Neural progenitor cell (in vitro differentiated cells): ENCODE measurements at places on chromosomes 7 and 10.
A peak's percentile ranks its signal among the peaks of the same experiment; 100 is the strongest.

- no peak for DNase-seq
Measured at GRCh38 chr10:22544325-22545068, 169.9 kb downstream of the PIP4K2A start.

- DNase-seq = no peak
Measured at GRCh38 chr10:121288864-121289661, 309.2 kb downstream of the FGFR2 start.

GRCh38 chr7:130914554-130915294 lies 180.7 kb upstream of the KLF14 start:
- DNase-seq = no peak

DNA sequence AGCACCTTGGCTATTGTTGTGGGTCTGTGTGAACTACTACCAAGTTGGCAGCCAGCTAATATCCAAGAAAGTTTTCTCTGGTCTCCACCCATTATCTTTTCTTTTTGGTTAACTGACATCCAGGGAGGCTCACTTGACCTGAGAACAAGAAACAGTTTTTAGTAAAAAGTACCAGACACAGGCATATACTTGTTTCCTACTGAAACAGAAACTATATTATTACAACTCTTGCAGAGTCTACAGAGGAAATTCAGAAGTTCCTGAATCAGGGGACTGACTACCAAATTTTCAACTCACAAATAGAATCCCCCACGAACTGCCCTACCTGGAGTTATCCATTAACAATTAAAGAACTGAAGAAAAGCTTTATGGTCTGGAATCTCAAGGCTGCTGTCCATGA lies 168.9 kb downstream of the KCND2 start:
- DNase-seq = no peak

DNA sequence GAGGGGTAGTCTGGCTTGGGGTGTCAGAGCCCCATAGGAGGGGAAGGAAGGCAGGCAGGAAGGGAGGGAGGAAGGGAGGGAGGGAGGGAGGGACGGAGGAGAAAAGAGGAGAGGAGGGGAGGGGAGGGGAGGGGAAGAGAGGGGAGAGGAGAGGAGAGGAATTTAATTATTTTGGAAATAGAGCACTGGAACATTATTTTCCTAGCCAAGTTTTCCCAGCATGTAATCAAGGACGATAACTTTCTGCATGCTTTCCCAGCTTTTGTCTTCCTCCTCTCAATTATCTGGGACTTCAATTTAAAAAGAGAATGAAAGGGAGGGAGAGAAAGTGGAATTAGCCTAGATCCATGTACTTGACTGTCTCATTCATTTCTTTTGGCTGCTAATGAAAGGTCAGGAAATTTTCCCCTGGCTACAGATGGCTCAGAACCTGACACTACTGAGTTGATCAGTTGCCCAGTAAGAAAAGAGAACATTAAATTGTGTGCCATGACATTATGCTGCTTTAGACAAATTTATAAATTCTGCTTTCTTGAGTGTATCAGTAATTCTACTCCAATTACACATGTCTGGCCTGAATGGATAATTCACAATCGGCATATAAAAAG lies 148.8 kb downstream of the LRRC4 start:
- no peak for DNase-seq

DNA sequence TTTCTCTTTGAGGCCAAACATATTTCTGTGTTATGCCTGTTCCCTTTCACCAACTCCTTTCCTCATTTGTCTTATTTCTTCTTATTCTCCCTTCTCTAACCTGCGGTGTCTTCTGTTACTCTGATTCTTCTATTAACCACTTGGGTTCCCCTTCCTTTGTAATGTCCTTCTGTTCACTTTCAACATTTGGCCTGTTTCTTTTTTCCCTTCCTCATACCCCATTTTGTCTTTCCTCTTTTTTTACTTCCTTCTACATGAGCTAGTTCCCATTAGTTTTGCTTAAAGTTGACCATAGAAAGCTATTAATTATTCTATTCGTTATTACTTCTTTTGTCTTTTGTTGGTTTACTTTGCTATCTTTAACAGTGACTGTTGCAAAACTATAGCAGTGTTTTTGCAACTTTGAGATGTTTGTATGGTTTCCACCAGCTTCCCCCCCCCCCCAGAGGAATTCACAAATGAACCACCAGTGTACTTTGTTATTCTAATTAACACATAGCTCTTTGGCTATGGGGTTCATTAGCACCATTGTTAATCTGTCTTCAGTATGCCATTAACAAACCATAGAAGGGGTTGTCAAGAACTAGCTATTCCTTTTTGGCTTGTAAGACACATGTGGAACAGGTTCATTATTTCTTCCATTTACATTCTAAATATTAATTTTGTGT lies 2.9 kb downstream of the LRGUK start:
- peak; percentile 29 for DNase-seq

DNA sequence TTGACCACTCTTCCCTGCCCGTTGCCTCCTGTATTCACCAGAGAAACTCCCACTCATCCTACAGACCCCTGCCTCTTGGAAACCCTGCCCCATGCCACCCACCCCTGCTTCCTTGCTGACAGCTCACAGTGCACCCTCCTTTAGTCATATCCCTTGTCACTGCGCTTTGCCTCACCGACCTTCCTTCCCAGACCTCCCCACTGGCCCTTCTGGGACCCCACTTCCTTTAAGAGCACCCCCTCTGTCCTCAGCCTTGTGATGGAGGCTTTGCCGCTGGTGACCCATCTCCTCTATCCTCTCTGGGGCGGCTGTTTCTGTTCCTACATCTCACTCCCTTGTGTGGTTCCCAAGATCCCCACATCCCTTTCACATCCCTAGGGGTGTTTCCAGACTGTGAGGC lies 92.8 kb upstream of the ZMIZ1 start:
- DNase-seq = no peak

- DNase-seq = no peak
Measured at GRCh38 chr10:103757531-103758293, 97.7 kb downstream of the SH3PXD2A start.

- DNase-seq = no peak
Measured at GRCh38 chr7:72037516-72037915, 374.6 kb downstream of the CALN1 start.

- DNase-seq = no peak
Measured at GRCh38 chr10:16799621-16800020, 17.6 kb downstream of the RSU1 start.

GRCh38 chr10:132011024-132011423 lies 29.3 kb upstream of the BNIP3 start:
- no peak for DNase-seq

DNA sequence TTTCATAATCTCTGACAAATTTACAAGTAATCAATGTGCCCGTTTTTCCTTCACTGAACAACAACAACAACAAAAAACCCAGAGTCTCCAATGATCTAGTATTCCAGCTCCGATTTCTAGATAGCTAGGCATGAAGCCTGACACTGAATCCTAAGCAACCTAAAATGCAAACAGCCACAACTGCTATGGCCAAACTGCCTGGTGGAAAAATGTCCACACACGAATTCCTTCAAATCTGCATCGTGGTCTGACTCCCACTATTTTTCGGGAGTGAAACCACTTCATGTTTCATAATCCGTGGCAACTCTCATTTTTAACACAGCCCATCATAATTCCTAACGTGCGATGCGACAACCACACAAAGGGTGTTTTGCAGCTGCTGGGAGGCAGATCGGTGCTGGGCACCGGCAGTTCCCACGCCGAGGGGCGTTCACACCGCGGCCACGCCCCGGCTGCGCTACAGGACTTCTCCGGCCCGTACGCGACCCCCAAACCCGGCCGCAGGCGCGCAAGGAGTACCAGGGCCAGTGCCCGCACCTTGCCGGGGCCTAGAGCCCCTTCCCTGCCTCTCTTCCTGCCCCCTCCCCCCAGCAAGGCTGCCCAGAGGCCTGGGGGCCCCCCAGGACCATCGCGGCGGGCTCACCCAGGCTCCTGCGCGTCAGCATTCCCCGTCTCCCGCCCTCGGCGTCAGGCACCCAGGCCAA lies 814 bp downstream of the RUFY2 start:
- peak; percentile 87 for DNase-seq

DNA sequence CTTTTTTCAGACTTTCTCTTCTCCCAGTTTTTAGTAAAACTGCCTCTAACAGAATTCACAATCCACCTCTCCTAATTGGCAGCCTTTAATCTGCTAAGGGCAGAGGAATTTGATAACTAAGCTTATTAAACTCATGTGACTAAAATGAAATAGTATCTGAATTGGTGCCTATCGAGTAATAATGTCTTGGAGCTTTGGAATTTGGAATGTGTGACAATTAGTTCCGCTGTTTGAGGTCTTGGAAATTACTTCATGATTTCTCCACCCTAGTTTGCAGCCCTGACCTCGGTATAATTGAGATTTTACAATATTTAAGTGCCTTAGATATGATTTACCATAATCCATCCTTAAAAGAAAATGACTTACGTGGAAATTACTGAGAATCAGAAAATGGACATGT lies 190.4 kb upstream of the NEBL start:
- no peak for DNase-seq

- no peak for DNase-seq
Measured at GRCh38 chr7:139619367-139619657, 95.8 kb downstream of the CLEC2L start.

- no peak for DNase-seq
Measured at GRCh38 chr7:152574892-152575548, 100.9 kb downstream of the XRCC2 start.
